Tibial nerve (tissue), 4 donors: ENCODE measurements at places on chromosomes 5 and 9. TPM values are rescaled to one million over a fixed set of nuclear protein-coding genes. Genes with fewer than 3 reads are reported as not detected.

Gene ITK
- total RNA-seq, result 0.44 TPM

Gene CD180
- 2.7 TPM for total RNA-seq

Gene PCAT7
- total RNA-seq, result not detected

Gene SLC6A19
- not detected for total RNA-seq

Gene NUTM2G
- total RNA-seq, result not detected

Gene PCDHB9
- 7.3 TPM for total RNA-seq

Gene NR2F1
- 65.1 TPM for total RNA-seq

Gene MEF2C
- total RNA-seq, result 32.8 TPM

Gene TRIM36
- 3.7 TPM for total RNA-seq

Gene SCGB3A2
- total RNA-seq, result not detected

Gene OGN
- total RNA-seq, result 33.9 TPM

Gene INSL4
- total RNA-seq, result not detected

Gene GLRX
- total RNA-seq, result 15.3 TPM

Gene IL33
- total RNA-seq, result 22.5 TPM

Gene SLC45A2
- total RNA-seq, result not detected

Gene ZNF484
- total RNA-seq, result 17.4 TPM

Gene ACOT12
- total RNA-seq, result not detected

Gene IFNE
- not detected for total RNA-seq

Gene DNLZ
- total RNA-seq, result 73.5 TPM

Gene ARPC5L
- total RNA-seq, result 23.8 TPM

Gene HTR1A
- not detected for total RNA-seq

Gene CAVIN4
- total RNA-seq, result not detected

Gene FYB1
- total RNA-seq, result 25.1 TPM

Gene SLC4A9
- total RNA-seq, result not detected

Gene TRMT10B
- 10.2 TPM for total RNA-seq

Gene C5orf52
- total RNA-seq, result not detected

Gene TLX3
- total RNA-seq, result not detected

Gene CREB3
- 41.6 TPM for total RNA-seq

Gene LCN9
- not detected for total RNA-seq

Gene UNC13B
- total RNA-seq, result 33.9 TPM

Gene UGT3A2
- not detected for total RNA-seq

Gene ADAMTSL2
- total RNA-seq, result 31.0 TPM

Gene SLC6A3
- 0.20 TPM for total RNA-seq

Gene MARCOL
- total RNA-seq, result not detected

Gene PCDHB4
- 7.3 TPM for total RNA-seq

Gene LVRN
- 12.9 TPM for total RNA-seq

Gene RIOK2
- 44.7 TPM for total RNA-seq

Gene C7
- 239 TPM for total RNA-seq

Gene ADAM19
- 13.2 TPM for total RNA-seq

Gene CDKN2B-AS1
- total RNA-seq, result not detected

Gene MYOZ3
- 0.30 TPM for total RNA-seq

Gene INSL6
- not detected for total RNA-seq

Gene KCNV2
- total RNA-seq, result not detected

Gene SAPCD2
- total RNA-seq, result 0.90 TPM

Gene FBXL7
- total RNA-seq, result 40.2 TPM

Gene NDFIP1
- total RNA-seq, result 99.2 TPM

Gene SPATA31C1
- total RNA-seq, result not detected

Gene PCDHA8
- total RNA-seq, result 0.63 TPM

Gene NRARP
- total RNA-seq, result 3.1 TPM

Gene KIF27
- 9.8 TPM for total RNA-seq

Gene SLC46A2
- total RNA-seq, result 0.22 TPM

Gene PDE6A
- total RNA-seq, result not detected

Gene PFDN1
- 146 TPM for total RNA-seq
